ENCODE measurements at places on chromosomes 13 and 19.
A peak's percentile ranks its signal among the peaks of the same experiment; 100 is the strongest.

- no peak for DNase-seq
Measured at GRCh38 chr19:33802001-33802400, 5.3 kb downstream of the KCTD15 start.

GRCh38 chr19:6639439-6639838 lies 30.5 kb downstream of the TNFSF14 start:
- peak; percentile 5 for DNase-seq

DNA sequence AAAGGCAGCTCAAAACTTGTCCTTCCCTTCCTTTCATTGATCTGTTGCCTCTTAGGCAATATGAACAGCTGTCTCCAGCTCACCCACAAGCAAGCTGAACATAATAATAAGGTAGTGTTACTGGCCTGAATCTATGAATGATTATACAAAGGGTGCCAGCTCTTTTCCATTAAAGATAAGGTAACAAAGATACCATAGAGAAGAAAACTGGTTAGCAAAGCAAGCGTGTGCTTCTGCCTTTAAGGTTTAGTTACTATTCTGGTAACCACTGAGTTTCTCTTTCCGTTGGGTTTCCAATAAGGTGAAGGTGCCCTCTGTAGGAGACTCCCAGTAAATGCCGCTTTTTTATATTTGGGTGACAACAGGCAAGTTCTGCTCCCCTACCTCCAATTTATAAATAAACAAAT lies 12.1 kb upstream of the DACH1 start:
- DNase-seq, result no peak

- no peak for DNase-seq
Measured at GRCh38 chr13:41460930-41461329, 3.6 kb downstream of the RGCC start.

DNA sequence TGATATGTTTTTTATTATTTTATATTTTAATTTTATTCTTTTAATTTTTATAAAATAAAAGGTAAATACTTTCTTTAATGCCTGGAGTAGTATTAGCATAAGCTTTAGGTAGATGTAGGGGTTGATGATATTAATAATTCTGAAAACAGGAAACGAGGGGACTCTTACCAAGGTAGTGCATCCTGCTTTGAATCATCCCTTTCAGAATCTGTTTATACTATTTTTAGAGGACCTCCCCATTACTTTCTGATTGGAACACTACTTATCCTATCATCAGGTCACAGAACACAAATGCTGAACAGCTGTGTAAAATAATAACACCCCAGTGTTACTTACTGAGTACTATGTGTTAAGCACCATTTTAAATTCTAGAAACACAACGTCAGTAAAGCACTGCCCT lies 27.3 kb downstream of the COG6 start:
- no peak for DNase-seq

GRCh38 chr19:53132141-53132991 lies at the start of gene ZNF415:
Gene ZNF415, minus strand, starts transcription at chr19:53132910. Its CDS starts 10,234 bp downstream, at chr19:53122676.
- peak; percentile 84 for DNase-seq

DNA sequence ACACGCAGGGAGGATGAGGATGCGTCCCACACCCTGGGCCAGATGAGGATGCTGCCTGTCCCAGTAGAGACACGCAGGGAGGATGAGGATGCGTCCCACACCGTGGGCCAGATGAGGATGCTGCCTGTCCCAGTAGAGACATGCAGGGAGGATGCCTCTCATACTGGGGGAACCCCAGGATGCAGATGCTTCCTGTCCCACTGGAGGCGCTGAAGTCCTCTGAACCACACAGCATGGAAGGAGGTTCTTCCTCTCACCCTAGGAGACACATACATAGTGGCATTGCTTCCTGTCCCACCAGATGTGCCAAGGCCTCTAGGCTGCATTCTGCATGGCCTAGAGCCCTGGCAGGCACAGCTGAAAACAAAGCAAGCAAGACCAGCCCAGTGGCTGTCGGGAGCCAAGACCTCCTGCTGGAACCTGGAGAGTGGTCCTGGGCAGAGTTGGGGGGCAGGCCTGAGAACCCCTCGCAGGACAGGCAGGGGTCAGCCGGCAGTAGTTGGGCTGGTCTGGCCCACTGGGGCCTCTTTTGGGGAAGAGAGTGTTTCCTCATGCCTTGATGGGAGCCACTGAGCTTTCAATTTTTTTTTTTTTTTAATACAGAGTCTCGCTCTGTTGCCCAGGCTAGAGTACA lies 4.3 kb downstream of the HPN start:
- no peak for DNase-seq

- no peak for DNase-seq
Measured at GRCh38 chr13:90091611-90092010, 1255.9 kb upstream of the MIR17HG start.

DNA sequence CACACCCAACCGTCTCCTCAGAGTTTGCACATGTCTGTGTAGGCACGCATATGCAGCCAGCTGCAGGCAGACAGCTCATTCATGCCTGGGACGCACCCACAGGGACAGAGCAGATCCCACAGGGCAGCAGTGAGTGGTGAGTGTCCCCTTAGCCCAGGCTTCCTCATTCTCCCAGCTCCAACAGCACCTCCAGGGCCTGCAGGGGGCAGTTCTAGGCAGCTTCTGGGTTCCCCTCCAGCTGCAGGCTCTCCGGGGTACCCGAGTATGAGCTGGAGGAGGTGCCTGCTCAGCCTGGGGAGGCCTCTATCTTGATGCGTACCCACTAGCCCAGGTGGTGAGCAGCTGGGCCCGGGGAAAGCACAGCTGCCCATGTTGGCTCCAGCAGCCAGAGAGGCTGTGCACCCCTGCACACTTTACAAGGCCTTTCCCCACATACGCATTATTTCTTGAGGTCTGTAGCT lies 1.3 kb upstream of the SHANK1 start:
- peak; percentile 17 for DNase-seq

DNA sequence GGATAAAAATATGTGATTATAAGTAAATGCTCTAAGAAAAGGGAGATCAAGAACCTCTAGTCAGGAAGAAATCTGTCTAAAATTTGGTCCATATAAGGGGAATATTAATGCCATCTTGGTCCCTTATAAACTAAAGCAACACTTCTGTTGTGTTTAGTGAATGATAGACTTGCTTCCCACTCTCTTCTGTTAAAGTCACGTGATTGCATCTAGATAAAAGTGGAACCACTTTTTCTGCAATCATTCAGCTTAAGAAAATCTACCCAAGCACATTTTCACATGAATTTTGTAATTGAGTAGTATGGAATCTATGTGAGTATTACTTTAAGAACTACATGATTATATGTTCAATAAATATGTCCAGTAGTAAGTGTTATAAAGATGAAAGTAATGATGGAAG lies 782.9 kb upstream of the MIR17HG start:
- no peak for DNase-seq

DNA sequence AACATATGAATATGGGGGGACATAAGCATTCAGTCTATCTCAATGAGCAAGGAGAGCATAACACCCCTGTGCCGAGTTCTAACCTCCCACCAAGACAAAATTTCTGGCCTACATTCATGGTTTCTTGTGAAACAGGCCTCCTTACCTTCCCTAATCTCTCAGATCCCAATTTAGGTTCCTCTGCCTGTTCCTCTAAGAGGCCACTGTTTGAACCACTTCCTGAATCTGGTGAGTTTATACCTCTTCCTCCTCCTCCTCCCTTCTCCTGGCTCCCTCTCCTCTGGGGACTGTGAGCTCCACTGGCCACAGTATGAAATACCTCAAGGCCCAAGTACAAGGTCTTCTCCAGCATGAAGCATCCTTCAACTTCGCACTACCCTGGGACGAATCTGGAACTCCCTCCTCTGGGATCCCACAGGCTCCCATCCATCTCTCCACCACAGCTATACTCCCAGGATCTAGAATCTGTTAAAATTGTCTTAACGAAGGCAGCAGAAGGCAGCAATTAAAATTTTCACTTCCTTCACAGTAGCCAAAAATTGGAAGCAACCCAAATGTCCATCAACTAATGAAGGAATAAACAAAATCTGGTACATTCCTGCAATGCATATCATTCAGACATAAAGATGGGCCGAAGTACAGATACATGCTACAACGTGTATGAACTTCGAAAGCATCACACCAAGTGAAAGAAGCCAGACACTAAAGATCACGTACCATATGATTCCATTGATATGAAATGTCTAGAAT lies 7.8 kb upstream of the SIGLECL1 start:
- DNase-seq, result no peak

- no peak for DNase-seq
Measured at GRCh38 chr13:98220271-98220791, 43.3 kb upstream of the RNF113B start.

DNA sequence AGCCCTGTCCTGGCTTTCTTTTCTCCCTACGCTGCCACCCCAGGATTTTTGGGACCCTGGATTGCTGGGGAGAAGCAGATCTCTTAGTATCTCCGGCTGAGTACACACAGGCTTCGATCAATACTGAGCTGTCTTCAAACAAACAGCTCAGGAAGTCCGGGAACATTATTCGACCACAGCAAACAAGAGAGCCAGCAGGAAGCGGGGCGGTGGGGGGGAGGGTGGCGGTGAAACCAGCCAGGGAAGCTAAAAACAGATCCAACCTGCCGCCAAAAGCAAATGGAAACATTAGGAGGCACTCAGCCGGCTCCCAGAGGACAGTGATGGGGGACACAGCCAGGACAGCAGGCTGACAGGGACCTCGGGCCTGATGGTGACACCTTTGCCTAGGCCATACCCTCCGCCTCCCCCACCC lies 12.2 kb upstream of the BCAM start:
- DNase-seq, result no peak

DNA sequence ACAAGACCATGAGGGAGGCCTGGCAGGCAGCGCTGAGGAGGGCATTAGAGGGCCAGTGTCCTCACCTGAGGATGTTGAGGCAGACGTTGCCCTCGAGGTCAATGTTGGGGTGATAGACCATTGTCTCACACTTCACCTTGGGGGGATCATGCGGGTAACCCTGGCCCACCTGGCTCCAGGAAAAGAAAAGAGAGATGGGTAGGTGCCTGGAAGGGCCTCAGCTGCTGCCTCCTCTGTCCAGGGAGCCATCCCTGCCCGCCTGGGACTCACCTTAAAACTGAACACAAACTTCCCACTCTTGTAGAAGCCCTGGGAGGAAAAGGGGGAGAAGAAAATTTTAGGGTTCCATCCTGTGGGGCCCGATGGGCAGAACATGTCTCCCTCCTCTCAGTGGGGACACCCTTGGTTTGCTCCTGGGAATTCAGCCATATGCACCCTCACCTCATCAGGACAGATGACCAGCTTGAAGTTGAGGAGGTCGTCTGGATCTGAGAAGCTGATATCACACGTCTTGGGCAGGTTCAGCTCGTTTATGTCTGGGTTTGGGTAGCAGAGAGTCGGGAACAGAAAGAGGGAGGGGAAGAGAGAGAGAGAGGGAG lies 1.7 kb downstream of the UBE2M start:
- DNase-seq, result no peak

GRCh38 chr13:110536006-110536693 lies 25.4 kb downstream of the RAB20 start:
- peak; percentile 43 for DNase-seq

DNA sequence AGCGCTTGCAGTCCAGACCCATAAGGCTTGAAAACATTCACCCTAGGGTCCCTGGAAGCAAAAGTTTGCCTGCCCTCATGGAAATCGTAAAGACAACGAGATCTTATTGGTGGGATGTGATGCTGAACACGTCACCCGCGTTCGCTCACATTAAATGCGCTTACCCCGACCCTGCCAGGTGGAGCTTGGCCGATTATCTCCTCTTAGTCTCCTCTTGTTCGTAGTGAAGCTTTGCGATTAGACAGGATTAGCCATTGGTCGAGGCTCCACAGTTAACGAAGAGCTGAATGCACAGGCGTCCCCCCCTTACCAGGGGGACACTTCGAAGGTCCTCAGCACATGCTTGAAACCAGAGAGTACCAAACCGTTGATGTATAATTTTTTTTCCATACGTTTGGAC lies 16.0 kb upstream of the KDM4B start:
- DNase-seq, result no peak

GRCh38 chr13:30107121-30107520 lies 200.2 kb downstream of the KATNAL1 start:
- DNase-seq, result peak; percentile 73

Measured in trophoblast cell (in vitro differentiated cells and primary cell).